ENCODE measurements at places on chromosomes 11 and 22. TPM values are rescaled to one million over a fixed set of nuclear protein-coding genes. Genes with fewer than 3 reads are reported as not detected.

The SYCE3 gene
- total RNA-seq = not detected

The ELMOD1 gene
- 84.7 TPM for total RNA-seq

The ZBED4 gene
- total RNA-seq = 17.1 TPM

The TUB gene
- total RNA-seq = 138 TPM

The KREMEN1 gene
- 7.2 TPM for total RNA-seq

The NCAM1 gene
- 689 TPM for total RNA-seq

The TRIM49C gene
- not detected for total RNA-seq

The KRTAP5-9 gene
- not detected for total RNA-seq

The LUZP2 gene
- 131 TPM for total RNA-seq

The MS4A6A gene
- total RNA-seq = 2.5 TPM

The GPHA2 gene
- not detected for total RNA-seq

The GPR83 gene
- 4.4 TPM for total RNA-seq

The SCO2 gene
- 0.92 TPM for total RNA-seq

The SLC1A2 gene
- 274 TPM for total RNA-seq

The ZP1 gene
- total RNA-seq = 0.46 TPM

The CSNK2A3 gene
- 6.9 TPM for total RNA-seq

The GVQW3 gene
- 39.0 TPM for total RNA-seq

The ZC3H12C gene
- 34.4 TPM for total RNA-seq

The OR51A4 gene
- not detected for total RNA-seq

The SMDT1 gene
- 19.1 TPM for total RNA-seq

The SERHL2 gene
- total RNA-seq = 4.4 TPM

The UCP2 gene
- total RNA-seq = 8.8 TPM

The CHCHD10 gene
- total RNA-seq = 8.3 TPM

The CCDC15 gene
- total RNA-seq = 3.9 TPM

The OR8B12 gene
- not detected for total RNA-seq

The RHOD gene
- 0.23 TPM for total RNA-seq

The MAJIN gene
- not detected for total RNA-seq

The SELENOH gene
- total RNA-seq = 46.4 TPM

The QSER1 gene
- total RNA-seq = 57.2 TPM

The VSIG2 gene
- total RNA-seq = not detected

The MAP6 gene
- 102 TPM for total RNA-seq

The CFAP300 gene
- 6.7 TPM for total RNA-seq

The SF1 gene
- total RNA-seq = 75.2 TPM

The THY1 gene
- total RNA-seq = 60.9 TPM

The GGTLC2 gene
- not detected for total RNA-seq

The TMPRSS5 gene
- 2.1 TPM for total RNA-seq

The MYH9 gene
- 43.1 TPM for total RNA-seq

The MYO7A gene
- 3.5 TPM for total RNA-seq

The BEST1 gene
- total RNA-seq = 1.6 TPM

The KCNQ1 gene
- 0.92 TPM for total RNA-seq

The RAPSN gene
- total RNA-seq = not detected

The TBC1D22A gene
- total RNA-seq = 8.5 TPM

The EHBP1L1 gene
- total RNA-seq = 11.8 TPM

The CALCA gene
- not detected for total RNA-seq

The RAB38 gene
- total RNA-seq = 1.8 TPM

The MPPED2 gene
- 84.9 TPM for total RNA-seq

The POU2AF2 gene
- total RNA-seq = not detected

The VPREB1 gene
- total RNA-seq = not detected

The OR56A3 gene
- total RNA-seq = not detected

The RAB39A gene
- 27.0 TPM for total RNA-seq

The NDUFS8 gene
- 80.7 TPM for total RNA-seq

The FGF4 gene
- not detected for total RNA-seq

The RIC8A gene
- 80.7 TPM for total RNA-seq

The OR51F1 gene
- total RNA-seq = not detected

The PTPRCAP gene
- total RNA-seq = not detected

The HBB gene
- 550 TPM for total RNA-seq

The SLC15A3 gene
- 9.9 TPM for total RNA-seq

The MUC6 gene
- not detected for total RNA-seq
